T-helper 22 cell (primary cell): ENCODE measurements at places on chromosomes 5 and 9.

- no peak for DNase-seq
Measured at GRCh38 chr5:74469234-74469994, 171.1 kb downstream of the ENC1 start.

- no peak for DNase-seq
Measured at GRCh38 chr5:54088081-54088480, 222.3 kb downstream of the ARL15 start.

- DNase-seq = no peak
Measured at GRCh38 chr9:134871697-134872340, 8.8 kb upstream of the FCN2 start.

DNA sequence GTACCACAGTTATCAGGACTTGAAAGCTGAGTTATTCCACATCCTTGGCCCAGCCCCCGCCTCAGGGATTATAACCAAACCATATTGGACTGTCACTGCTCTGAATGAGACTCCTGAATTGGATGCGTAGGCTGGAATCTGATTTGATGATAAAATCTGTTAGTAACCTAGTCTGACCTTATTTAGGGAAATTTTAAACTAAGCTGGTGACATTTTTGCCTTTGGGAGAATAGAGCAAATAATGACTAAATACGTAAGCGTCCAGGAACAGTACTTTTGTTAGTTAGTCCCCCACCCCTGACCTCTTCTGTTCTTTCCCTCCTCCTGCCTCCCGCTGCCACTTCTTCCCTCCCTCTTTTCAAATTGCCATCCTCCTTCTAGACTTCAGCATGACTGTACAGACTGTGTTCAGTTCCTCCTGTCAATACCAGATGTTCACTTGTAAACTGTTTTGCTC lies 92.6 kb downstream of the TLE4 start:
- DNase-seq = no peak

- no peak for DNase-seq
Measured at GRCh38 chr9:95733741-95734666, 141.5 kb upstream of the ERCC6L2 start.

GRCh38 chr9:72681283-72681630 lies 159.8 kb downstream of the TMC1 start:
- DNase-seq = no peak

DNA sequence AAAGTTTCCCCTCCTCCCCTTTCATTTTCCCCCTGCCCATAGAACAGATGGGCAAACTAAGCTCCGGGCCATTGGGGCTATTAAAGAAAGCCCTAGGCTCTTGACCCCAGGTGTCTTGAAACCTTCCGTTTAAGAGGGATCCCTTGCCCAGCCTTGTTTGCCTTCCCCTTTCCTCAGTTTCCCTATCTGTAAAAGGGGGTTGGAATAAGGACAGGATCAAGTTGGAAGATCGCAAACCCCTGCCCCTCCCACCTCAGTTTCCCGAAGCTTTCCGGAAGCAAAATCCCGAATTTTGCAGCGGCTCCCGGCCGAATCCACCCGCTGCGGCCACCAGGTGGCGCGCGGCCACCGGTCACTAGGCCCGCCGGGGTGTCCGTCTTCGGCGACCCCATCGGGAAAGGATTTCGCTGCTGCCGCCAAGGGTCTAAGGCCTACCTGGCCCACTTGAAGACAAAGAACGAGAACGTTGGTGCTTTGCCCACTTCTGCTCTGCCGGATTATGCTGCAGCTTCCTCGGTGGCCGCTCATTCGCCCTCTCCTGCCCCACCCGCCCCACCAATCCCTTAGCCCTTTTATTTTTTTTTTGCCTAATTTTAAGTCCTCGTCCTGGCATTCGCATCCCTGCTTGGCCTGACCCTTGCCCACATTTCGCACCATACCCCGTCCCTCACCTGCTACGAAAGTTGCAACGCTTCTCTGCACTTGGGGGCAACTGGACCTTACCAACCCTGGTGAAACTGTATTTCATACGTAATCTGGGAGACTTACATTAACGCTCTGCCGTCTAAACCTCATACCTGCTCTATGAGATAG lies 962 bp upstream of the NR6A1 start:
- DNase-seq = no peak

GRCh38 chr9:8680658-8681057 lies 881.1 kb upstream of the DMAC1 start:
- DNase-seq = no peak

DNA sequence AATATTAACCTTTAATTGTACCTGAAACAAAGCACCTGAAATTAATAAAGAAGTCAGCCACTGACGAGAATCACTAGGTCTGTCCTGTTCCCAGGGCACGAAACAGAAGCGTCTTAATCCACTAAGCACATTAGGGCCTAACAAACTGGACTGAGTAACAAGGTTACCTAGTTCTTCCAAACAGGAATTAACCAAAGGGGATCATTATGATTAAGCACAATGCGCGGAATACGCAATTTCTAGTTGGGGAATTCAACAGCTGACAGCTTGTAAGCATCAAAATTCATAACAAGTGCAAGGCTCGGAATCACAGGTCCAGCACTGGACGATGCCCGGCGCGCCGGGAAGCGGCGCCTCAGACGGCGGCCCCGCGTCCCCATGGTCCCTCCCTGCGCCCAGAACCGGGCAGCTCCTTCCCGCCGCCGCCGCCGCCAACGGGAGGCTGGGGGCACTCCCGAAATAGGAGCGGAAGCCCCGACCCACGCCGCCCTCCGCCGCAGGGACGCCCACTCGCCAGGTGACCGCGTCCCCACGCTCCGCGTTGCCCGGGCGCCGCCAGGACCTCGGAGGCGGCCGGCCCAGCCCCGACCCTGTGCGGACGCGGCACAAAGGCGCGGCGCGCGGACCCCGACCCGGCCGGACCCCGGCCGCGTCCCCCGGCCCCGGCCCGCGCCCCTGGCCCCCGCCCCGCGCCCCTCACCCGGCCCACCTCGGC lies 898 bp downstream of the CAMSAP1 start:
- DNase-seq = no peak

GRCh38 chr9:69637817-69638200 lies 34.4 kb downstream of the APBA1 start:
- no peak for DNase-seq

DNA sequence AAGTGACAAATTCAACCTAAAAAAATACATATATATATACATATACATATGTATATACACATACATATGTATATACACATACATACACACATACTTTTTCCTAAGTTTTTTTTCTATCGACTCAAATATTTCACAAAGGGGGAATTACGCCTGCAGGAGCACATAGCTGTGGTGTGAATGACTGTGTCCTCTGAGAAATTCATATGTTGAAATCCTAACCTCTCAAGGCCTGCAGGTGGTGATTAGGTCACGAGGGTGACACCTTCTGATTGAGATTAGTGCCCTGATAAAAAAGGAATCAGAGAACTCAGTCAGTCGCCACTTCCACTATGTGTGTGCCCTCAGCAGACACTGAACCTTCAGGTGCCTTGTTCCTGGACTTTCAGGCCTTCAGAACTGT lies 248.7 kb downstream of the SEMA5A start:
- no peak for DNase-seq

GRCh38 chr5:69074664-69075521 lies 18.9 kb upstream of the SLC30A5 start:
- DNase-seq = no peak

- DNase-seq = no peak
Measured at GRCh38 chr9:83754383-83754977, 46.7 kb upstream of the UBQLN1 start.

GRCh38 chr9:75084081-75084672 lies 3.8 kb downstream of the NMRK1 start:
- no peak for DNase-seq

DNA sequence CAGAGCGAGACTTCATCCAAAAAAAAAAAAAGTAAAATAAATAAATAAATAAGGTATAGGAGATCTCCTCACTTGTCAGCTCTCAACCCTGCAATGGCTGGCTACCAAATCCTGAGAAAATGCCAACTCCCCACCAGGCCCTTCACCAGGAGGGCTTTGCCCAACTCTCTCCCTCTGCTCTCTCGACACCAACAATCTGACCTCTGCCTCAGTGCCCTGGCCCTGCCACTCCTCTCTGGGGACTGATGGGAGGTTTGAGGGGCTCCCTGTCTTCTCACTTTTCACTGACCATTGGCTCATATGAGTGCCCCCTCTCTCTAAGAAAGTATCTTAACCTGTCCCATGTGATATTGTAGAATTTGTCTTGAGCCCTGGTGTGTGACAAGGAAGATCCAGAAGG lies 52.6 kb upstream of the SH3PXD2B start:
- DNase-seq = no peak

GRCh38 chr9:107060062-107060461 lies 197.1 kb downstream of the ZNF462 start:
- no peak for DNase-seq

DNA sequence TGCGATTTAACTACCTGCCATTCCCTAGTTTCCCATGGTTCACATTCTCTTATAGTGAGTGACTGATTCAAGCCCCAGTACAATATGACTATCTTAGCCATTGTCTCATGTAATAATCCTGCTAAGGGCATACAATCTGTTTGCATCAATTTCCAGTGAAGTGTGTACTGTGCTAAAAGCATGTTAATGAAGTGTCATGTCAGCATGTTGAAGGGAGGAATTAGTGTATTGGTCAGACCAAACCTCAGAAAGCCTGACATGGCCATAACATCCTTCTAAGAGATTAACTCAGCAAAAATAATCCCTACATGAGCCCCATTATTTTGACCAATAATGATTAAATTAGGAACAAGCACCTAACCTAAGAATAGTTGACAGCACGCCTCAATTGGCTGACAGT lies 442.4 kb downstream of the ENC1 start:
- DNase-seq = no peak

DNA sequence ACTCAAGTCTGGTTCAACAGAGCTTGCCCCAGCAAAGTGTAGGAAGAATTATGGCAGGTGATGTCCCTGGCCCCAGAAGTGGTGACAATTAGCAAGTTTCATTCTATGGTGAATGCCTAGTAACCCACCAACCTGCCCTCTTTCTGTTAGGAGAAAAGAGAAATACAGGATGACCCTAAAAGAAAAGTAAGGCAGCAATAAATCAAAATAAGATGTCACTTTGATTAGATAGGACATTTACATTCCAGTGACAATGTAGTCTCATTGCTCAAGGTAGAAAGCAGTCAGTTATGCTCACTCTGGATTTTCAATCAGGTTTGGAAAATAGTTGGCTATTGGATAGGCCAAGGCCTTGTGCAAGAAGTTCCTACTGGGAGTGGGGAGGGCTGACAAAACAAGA lies 5.6 kb upstream of the HSPA9 start:
- no peak for DNase-seq

- DNase-seq = no peak
Measured at GRCh38 chr5:61525512-61526206, 193.6 kb downstream of the ZSWIM6 start.

DNA sequence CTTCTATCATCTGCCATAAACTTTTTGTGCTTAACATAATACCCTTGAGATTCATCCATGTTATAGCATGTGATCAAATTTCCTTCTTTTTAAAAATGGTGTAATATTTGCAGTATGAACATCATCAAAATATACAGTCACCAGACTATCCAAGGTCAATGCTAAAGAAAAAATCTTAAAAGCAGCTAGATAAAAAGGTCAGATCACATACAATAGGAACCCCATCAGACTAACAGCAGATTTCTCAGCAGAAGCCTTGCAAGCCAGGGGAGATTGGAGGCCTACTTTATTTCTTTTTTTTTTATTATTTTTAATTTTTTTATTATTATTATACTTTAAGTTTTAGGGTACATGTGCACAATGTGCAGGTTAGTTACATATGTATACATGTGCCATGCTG lies 37.2 kb downstream of the FAM170A start:
- no peak for DNase-seq

DNA sequence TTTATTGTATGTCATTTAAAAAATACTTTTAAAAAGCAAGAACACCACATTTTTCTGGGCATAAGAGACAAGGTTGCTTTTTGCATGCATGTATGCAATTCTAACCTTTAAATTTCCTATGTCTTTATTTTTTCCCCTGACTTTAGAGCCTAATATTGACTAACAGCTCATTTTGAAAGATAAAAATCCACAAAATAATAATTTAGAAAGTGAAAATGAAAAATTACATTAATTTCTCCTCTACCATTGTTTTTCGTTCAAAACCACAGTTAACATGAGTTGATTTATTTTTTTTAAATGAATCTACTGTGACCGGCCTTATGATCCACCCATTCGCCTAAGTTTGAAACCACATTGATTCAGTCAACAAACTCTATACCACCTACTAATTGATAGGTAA lies 137.5 kb upstream of the CDKN2B start:
- no peak for DNase-seq

DNA sequence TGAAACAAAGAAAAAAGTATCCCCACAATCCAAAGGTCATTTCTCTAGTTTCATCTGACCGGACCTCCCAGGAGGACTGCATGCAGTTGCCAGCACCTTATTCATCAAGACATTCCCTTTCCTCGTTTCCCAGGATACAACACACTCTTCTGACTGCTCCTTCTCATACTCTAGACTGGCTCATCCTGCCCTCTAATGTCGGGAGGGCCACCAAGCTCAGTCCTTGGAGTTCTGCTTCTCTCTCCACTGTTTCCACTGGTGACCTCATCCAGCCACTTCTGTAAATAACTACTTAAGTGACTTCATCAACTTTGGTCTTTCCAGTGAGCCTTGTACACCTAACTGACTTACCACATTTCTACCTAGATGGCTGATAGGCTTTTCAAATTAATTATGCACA lies 179.1 kb downstream of the EPB41L4A start:
- DNase-seq = no peak
